ENCODE measurements at places on chromosomes 6 and 20.

GRCh38 chr20:60352596-60352995 lies 394.4 kb downstream of the CDH26 start:
- DNase-seq, result no peak

DNA sequence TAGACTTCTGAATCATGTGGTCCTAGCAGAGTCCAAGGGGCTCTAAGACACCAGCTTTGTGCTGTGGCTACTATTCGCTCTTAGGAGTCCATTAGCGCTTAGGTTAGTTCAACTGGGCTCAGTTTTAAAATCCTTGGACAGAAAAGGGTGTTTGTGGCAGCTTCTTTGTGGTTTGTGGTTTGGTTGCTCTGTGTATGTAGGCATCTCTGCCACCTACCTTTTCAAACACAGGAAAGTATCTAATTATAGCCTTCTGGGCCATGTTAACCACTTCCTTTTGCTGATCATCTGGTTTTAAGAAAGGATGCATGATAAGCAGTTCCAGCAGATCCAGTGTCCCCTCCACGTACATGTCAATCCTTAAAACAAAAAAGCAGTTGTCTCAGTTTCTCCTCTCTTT lies 10.8 kb downstream of the GSTA4 start:
- peak; percentile 78 for DNase-seq

- DNase-seq, result no peak
These were observed 299.1 kb downstream of the EPHA7 start for GRCh38 chr6:93120154-93120742.

DNA sequence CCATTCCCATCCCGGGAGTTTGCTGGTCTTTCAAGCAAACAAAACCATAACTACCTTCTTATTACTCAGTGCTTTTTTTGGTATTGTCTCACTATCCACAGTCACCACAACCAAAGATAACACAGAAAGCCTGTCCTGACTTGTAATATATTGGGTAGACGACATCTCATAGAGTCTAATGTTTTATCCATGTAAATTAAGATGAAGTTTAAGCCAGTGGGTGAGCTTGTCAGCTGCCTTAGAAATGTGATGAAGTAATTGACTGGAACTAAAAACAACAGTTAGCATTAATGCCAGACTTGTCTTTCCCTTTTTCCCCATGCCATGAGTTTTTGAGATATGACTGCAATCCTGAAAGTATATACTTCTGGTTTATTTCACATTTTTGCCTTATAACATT lies 282.7 kb upstream of the PRDM1 start:
- DNase-seq, result no peak

DNA sequence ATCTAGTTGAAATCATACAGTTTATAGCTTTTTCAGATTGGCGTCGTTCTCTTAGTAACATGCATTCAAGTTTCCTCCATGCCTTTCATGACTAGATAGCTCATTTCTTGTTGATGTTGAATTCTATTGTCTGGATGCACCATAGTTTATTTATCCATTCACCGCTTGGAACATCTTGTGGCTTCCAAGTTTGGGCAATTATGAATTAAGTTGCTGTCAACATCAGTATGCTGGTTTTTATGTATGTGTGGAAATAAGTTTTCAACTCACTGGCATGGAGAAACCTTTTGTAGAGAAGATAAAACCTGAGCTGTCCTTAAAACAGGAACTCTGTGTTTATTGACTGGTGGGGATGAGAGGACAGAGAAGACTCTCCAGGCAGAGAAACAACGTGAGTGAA lies 248.0 kb downstream of the CDC5L start:
- no peak for DNase-seq

DNA sequence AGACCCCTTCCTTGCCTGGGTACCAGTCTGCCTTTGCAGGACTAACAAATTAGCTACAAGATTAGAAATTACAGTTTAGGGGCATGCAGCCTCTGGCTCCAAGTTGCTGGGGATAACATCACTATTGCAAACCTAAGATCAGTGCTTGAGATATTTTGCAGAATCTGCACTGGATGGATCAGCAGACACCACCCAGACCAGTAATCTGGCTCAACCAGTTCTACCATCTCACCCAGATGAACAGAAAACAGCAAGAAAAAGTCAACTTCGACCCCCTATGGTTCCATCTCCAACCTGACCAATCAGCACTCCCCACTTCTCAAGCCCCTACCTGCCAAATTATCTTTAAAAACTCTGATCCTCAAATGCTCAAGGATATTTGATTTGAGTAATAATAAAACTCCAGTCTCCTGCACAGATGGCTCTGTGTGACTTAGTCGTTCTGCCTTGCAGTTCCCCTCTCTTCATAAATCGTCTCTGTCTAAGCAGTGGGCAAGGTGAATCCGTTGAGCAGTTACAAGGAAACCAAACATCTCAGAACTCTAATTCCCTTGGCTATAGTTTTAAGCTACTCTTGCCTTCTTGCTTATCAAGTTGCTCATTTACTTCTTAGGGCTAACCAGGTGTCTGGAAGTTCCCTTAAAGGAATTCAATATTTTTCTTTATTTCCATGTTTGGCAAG lies 16.1 kb upstream of the LMBRD1 start:
- no peak for DNase-seq

GRCh38 chr6:155054491-155055250 lies 59.6 kb downstream of the TIAM2 start:
- DNase-seq, result no peak

DNA sequence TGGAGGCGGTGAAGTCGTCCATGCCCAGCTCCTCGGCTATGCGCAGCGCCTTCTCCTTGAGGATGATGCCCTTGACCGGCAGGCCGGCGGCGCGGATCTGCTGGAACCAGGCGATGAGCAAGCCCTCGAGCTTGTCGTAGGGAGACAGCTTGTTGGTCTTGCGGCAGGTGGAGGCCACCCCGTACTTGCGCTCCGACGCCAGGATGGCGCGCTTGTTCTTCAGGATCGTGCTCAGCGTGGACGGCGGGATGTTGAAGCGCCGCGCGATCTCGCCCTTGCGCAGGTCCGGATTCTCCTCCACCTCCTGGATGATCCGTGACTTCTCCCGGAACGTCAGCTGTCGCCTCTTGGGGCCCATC lies 435 bp downstream of the CENPB start:
- no peak for DNase-seq

DNA sequence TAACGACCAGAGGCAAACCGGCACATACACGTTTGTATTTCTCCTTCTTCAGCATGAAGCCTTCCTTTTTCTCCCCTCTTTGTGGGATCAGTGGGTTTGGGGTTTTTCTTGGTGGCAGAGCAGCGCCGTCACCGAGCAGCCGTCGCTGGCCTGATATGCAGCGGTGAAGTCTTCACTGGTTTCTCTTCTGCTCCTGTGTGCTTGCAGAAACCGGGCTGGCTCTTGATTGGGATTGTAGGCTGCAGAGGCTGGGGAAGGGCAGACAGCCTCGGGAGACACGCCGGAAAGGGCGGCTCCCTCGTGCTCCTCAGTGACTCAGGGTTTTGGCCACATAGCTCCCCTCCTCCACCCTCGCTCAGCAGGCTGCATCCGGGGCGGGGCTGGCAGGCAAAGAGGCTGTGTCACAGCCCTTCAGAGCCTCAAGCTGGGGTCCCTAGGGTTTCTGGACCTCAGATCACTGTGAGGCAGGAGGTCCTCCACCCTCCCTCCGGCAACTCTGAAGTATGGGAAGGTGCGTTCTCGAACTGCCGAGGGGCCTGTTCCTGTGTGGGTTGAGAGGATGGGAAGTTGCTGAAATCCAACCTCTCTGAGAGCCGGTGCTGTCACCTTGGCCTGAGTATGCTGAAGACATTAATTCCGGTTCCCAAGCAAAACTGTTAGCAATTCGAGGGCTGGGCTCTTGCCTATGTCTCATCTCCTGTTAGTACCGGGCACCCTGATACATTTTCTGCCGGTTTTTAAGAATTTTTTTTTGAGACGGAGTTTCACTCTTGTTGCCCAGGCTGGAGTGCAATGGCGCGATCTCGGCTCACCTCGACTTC lies 24.2 kb downstream of the NQO2 start:
- peak; percentile 88 for DNase-seq

- peak; percentile 98 for DNase-seq
These were observed 16.6 kb upstream of the CCDC167 start for GRCh38 chr6:37516076-37516919.

- DNase-seq, result peak; percentile 65
These were observed at the start of gene DCBLD1 for GRCh38 chr6:117482240-117483003. Gene DCBLD1, plus strand, starts transcription at chr6:117482674. Its CDS starts 108 bp downstream, at chr6:117482782.

- DNase-seq, result no peak
These were observed 23.1 kb downstream of the PFDN4 start for GRCh38 chr20:54231036-54231435.

- no peak for DNase-seq
These were observed 15.4 kb upstream of the DDO start for GRCh38 chr6:110430741-110431140.

DNA sequence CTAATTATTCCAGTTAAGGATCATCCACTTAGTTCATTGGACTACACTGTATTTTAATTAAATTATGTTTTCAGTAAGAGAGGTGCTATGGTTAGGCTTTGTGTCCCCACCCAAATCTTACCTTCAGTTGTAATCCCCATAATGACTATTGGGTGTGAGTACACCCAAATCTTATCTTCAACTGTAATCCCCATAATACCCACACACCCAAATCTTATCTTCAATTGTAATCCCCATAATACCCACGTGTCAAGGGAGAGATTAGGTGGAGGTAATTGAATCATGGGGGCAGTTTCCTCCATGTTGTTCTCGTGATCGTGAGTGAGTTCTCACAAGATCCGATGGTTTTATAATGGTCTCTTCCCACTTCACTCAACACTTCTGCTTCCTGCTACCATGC lies 208.0 kb upstream of the PHACTR1 start:
- no peak for DNase-seq

DNA sequence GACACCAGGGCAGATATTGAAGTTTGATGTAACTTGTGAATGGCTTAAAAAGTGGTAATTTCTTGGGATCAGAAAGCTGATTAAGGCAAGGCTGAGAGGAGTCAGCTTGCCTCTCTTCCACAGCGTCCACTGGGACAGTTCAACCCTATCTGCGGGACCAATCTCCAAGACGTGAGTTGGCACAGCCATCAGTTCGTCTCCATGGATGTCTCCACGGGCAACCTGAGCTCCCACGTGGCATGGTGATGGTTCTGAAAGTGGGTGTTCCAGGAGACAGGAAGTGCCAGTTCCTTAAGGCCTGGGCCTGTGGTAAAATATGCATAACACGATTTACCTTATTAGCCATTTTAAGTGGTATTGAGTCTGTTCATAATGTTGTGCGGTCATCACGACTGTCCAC lies 67.9 kb upstream of the BHLHE23 start:
- no peak for DNase-seq

GRCh38 chr6:143539734-143540133 lies 28.2 kb upstream of the FUCA2 start:
- no peak for DNase-seq

- no peak for DNase-seq
These were observed 1.0 kb upstream of the LY6G6D start for GRCh38 chr6:31713991-31714684.

GRCh38 chr6:89843070-89843469 lies 13.4 kb downstream of the CASP8AP2 start:
- no peak for DNase-seq

GRCh38 chr6:153424719-153425400 lies 293.8 kb upstream of the RGS17 start:
- DNase-seq, result no peak

DNA sequence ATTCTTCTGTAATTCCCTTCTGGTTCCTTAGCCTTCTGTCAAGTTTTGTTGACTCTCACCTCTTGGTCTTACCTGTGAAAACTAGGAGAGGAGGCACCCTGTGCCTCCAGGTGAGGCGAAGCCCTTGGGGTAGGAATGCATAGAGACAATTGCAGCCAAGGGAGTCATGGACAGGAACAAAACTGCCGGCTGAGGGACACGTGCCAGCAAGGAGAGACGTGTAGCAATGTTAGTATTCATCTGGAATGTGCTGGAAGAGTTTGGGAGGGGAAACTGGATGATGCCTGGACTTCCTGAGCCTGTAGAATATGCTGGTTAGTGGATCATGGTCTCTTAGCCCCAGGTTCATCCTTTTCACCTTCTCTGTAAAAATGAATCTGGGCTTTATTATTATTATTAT lies 3.9 kb upstream of the TIAM2 start:
- no peak for DNase-seq

- DNase-seq, result no peak
These were observed 161.9 kb downstream of the GMPR start for GRCh38 chr6:16400248-16400760.

- no peak for DNase-seq
These were observed 337.6 kb downstream of the BTBD9 start for GRCh38 chr6:38302081-38302480.

- DNase-seq, result peak; percentile 10
These were observed at the start of gene EPHA7 for GRCh38 chr6:93419304-93420162. Gene EPHA7, minus strand, starts transcription at chr6:93419559. Its CDS starts 218 bp downstream, at chr6:93419341.

DNA sequence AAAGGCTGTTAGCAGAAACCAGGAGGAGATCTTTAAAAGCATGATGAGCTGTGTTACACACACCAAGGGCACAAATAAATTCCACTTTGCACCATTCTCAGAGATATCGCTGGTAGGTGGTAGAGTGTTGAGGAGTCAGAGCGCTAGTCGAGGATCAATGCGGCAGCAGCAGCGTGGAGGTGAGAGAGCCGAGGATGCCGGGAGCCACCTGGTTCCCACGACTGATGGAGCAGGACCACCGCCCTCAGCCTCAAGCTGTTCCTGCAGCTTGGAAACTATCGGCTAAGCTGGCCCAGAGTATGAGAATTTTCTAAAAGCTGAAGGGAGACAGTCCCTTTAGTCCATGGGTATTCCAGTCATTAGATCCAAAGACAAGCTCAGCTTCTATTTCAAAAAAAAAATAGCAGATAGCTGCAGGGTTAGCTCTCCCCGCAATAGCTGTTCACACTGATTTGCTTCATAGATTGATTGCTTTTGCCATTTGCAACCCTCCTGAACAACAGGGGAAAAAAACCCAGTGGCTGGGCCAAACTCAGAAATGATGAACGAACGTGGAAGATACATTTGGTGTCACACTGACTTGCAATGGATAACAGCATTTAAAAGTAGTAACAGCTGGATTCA lies 106.2 kb downstream of the LCA5 start:
- DNase-seq, result no peak

- no peak for DNase-seq
These were observed 10.9 kb upstream of the SPDEF start for GRCh38 chr6:34566830-34567546.

DNA sequence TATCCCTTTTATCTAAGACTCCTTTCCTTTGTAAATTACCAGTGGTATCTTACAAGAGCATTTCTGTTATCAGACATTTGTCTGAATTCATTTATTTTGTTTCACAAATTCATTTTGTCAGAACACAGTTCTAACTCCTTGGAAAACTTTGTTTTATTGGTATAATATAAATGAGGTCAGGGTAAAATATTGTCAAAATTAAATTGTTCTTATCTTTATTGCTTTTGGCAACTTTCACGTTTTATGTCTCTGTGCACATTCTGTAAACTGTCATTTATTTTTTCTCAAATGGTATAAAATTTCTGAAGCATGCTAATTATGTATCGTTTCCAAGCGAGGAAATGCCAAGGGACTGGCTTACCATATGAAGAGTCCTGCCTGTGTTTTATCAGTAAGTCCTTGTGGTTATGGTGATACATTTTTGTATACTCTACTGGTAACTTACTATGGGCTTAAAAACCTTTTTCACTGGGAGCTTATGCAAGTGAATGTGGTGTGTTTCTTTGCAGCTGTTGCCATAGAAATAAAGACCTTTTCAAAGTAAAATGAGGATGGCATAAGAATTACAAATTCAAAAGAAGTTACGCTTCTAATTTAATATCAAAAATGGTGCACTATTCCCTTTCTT lies 214.2 kb downstream of the COL19A1 start:
- DNase-seq, result no peak

GRCh38 chr6:121791396-121792315 lies 356.2 kb downstream of the GJA1 start:
- DNase-seq, result no peak
